T-helper 2 cell treated with Interferon-gamma antibody and Interleukin-4, amounts not matched to agents 100 ng/mL and 5 ng/mL, for 36 hours (primary cell): ENCODE measurements at places on chromosomes 7 and 10. TPM values are rescaled to one million over a fixed set of nuclear protein-coding genes. Genes with fewer than 3 reads are reported as not detected.

The STEAP1 gene
- 0.48 TPM in 1 of 2 replicates, not detected in the other for total RNA-seq

The NFE2L3 gene
- 26.4 and 26.6 TPM in 2 replicates for total RNA-seq

The TMEM225B gene
- 1.2 and 2.4 TPM in 2 replicates for total RNA-seq

The FAM25G gene
- total RNA-seq: not detected in 2 replicates
